PC-3 (cell line): ENCODE measurements at places on chromosomes 2 and 18. TPM values are rescaled to one million over a fixed set of nuclear protein-coding genes. Genes with fewer than 3 reads are reported as not detected.

RAPGEF4 gene
- total RNA-seq = 0.87 and 2.1 TPM in 2 replicates

ADCYAP1 gene
- 0.36 TPM in 1 of 2 replicates, not detected in the other for total RNA-seq

OTOF gene
- total RNA-seq = not detected in 2 replicates

SGO2 gene
- 23.5 and 25.6 TPM in 2 replicates for total RNA-seq

IL1RL1 gene
- total RNA-seq = 4.9 and 5.7 TPM in 2 replicates

ALPI gene
- total RNA-seq = not detected in 2 replicates

- H3K36me3 ChIP-seq = 0 out of 2 replicates have a peak, but pooled peaks cover 5% of the 10 kb centered on the region
- H3K4me3 ChIP-seq = no peak overlapping the region
- peaks cover 59% of the 10 kb centered on the region for H3K4me1 ChIP-seq
Observed at GRCh38 chr2:152558158-152558984, 158.9 kb downstream of the PRPF40A start.

DNA sequence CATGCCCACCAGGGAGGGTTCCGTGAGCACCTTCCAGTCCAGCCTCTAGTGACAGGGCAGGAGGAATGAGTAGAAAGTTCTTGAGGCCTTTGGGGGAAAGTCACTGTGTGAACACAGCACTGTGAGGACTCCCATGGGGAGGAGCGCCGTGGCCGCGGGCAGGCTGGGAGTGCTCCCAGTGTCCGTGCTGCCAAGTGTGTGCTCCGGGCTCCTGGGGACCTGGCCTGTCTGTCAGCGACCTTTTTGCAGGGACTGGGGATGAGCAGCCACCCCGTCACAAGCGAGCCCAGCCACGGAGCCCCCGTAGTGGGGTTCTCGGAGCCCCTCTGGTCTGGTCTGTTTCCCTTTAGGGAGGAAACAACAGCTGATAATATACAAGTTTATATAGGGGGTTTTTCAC, 36.8 kb downstream of the PDIA6 start:
- peaks cover 5% of the 10 kb centered on the region; the same call in 1 of the 2 replicates for H3K36me3 ChIP-seq
- no peaks in the 10 kb centered on the region for H3K27me3 ChIP-seq
- H3K27ac ChIP-seq = no peak overlapping the region
- no peaks in the 10 kb centered on the region for H3K4me1 ChIP-seq
- DNase-seq = no peak

DNA sequence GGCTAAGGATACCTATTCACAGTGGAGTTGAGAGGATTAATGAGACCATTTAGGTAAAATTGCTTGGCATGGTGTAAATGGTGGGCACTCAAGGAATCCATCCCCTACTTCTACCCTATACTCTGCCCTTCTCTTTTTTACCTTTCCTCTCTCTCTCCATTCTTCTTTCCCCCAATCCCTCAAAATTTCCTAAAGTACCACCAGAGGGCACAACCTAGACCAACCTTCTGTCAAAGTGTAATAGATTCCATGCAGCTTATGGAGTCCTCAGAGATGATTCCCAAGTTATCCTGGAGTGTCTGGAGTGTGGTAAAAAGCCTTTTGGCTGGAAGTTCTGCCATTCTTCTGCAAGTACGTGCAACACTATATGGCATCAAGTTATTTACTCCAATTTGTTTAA, 33.0 kb upstream of the CCDC195 start:
- H3K27me3 ChIP-seq = no peaks in the 10 kb centered on the region
- no peaks in the 10 kb centered on the region for H3K36me3 ChIP-seq
- H3K27ac ChIP-seq = no peak overlapping the region
- H3K4me3 ChIP-seq = no peak overlapping the region
- H3K4me1 ChIP-seq = no peaks in the 10 kb centered on the region

- H3K4me3 ChIP-seq = no peak overlapping the region
- peaks cover 7% of the 10 kb centered on the region; the same call in 1 of the 2 replicates for H3K27me3 ChIP-seq
- H3K36me3 ChIP-seq = no peaks in the 10 kb centered on the region
- H3K27ac ChIP-seq = no peak overlapping the region
- no peak for DNase-seq
Observed at GRCh38 chr2:2269989-2270562, 61.0 kb downstream of the MYT1L start.

- DNase-seq = no peak
- no peak overlapping the region for H3K27ac ChIP-seq
- no peak overlapping the region for H3K4me3 ChIP-seq
- peaks cover 10% of the 10 kb centered on the region; the same call in 1 of the 2 replicates for H3K4me1 ChIP-seq
- no peaks in the 10 kb centered on the region for H3K27me3 ChIP-seq
- no peaks in the 10 kb centered on the region for H3K36me3 ChIP-seq
Observed at GRCh38 chr2:144475044-144475443, 44.9 kb downstream of the ZEB2 start.
